ENCODE measurements at places on chromosomes 12 and 14. TPM values are rescaled to one million over a fixed set of nuclear protein-coding genes. Genes with fewer than 3 reads are reported as not detected.

BCL11B gene
- 82.0 TPM for total RNA-seq

DBX2 gene
- total RNA-seq, result not detected

GRCh38 chr12:86721713-86722397 lies 465.7 kb upstream of the MGAT4C start:
- DNase-seq, result no peak

DNA sequence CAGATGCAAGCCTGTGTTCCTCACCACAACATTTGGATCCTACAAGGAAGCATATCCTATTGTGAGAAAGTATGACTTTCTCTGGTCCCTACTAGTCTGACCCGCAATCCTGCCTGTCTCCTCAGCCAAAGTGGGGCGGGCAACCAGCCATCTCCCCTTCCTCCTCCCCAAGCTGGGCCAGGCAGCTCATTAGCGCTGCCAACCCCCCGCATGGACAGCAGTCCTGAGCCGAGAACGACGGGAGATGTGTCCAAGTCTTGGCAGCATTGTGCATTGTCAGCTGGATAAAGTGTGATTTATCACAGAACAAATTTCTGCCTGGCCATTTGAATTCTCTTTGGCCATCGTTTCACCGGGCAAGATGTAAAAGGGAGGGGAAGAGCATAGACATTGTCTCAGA lies 139.4 kb downstream of the SLC15A4 start:
- no peak for DNase-seq

DNA sequence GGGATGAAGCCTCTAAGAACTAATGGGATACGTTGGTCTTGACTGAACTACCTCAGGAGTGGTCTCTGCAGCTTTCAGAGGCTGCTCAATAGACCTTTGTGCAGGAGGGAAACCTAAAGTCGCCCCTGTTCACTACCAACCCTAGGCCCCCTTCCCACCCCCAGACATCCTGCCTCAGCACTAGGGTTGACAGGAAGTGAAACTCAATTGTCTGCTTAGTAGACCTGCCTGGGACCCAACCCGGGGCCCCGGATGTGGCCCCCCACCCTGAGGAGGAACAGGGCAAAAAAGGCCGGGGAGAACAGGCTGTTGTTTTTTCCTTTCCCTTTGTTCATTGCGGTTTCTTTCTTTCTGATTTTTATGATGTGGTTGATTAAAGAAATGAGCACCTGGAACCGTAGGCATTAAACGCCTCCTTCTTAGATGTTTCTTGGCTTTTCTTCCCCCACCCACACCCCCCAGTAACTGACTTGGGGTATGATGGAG lies 1.6 kb upstream of the DGKA start:
- DNase-seq, result peak; percentile 89

DNA sequence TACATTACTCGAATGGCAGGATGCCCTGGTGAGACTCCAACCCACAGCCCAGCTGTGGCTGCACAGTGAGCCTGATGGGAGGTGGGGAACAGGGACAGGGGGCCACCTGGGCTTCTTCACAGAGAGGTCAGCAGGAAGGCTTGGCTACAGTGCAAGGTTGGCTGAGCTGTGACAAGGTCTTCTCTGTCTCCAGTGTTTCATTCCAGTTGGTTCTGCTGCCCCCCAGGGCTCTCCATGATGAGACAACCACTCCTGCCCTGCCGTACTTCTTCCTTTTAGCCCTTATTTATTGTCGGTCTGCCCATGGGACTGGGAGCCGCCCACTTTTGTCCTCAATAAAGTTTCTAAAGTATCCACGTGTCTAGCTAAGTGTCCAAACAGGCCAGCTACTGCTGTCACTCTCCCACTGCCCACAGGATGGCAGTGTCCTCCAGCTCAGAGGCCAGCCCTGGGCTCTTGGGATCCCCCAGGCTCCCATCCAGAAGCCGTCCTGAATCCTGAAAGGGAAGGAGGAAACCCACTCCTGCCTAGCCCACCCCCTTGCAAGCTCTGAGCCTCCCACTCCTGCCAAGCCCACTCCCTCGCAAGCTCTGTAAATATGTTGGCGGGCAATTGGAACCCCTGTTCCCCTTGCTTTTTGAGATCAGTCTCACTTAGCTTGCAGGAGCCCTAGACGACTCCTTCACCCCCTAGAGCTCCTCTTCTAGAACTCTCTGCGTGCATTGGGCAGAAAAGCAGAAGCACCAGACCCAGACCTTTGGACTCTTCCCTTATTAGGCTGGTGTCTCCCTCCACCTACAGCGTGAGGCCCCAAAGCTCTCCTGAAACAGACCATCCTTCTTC lies 5.4 kb downstream of the C1QL4 start:
- no peak for DNase-seq

GRCh38 chr14:61527325-61528100 lies 167.8 kb upstream of the HIF1A start:
- DNase-seq, result no peak

- DNase-seq, result no peak
Observed at GRCh38 chr12:30506411-30506810, 189.3 kb downstream of the IPO8 start.

All from activated CD4-positive, alpha-beta memory T cell treated with anti-CD3 and anti-CD28 coated beads, Interleukin-2, amount 10 ng/mL, durations not matched to agents 7 days and 5 days (primary cell).